ENCODE measurements at places on chromosomes 6 and 20.

DNA sequence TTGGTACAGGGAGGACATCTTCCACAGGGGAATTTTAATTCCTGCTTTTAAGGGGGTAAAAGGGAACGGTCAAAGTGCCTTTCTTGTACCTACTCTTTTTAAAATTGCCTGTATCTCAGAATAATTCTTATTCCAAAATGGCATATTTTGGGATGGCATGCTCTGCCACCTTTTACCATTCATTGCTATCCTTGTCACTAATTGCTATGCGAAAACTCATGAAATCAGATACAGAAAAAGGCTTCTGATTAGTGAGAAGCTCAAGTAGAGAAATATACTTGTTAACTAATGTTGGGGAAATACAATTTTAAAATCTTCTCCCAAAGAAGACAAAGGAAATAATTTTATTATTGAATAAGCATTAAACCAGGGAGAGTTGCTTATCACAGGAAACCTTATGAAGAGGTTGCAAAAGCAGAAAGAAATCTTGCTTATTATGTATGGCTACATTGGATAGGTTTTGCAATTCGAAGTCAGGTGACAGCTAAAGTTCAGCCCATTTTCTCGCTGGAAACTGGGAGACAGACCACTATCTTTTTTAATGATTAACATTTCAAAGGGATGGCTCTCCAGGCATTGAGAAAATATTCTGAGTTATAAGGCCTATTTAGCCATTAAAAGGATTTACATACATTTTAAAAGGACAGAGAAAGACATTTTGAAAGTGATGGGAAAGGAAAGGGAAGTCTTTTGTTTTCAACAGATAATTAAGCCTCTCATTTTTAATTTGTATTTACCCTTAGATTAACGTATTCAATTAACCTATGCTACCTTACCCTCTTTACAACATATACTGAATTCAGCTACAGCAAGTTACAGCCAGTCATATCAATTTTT lies 110.3 kb upstream of the PRSS16 start:
- DNase-seq: no peak

DNA sequence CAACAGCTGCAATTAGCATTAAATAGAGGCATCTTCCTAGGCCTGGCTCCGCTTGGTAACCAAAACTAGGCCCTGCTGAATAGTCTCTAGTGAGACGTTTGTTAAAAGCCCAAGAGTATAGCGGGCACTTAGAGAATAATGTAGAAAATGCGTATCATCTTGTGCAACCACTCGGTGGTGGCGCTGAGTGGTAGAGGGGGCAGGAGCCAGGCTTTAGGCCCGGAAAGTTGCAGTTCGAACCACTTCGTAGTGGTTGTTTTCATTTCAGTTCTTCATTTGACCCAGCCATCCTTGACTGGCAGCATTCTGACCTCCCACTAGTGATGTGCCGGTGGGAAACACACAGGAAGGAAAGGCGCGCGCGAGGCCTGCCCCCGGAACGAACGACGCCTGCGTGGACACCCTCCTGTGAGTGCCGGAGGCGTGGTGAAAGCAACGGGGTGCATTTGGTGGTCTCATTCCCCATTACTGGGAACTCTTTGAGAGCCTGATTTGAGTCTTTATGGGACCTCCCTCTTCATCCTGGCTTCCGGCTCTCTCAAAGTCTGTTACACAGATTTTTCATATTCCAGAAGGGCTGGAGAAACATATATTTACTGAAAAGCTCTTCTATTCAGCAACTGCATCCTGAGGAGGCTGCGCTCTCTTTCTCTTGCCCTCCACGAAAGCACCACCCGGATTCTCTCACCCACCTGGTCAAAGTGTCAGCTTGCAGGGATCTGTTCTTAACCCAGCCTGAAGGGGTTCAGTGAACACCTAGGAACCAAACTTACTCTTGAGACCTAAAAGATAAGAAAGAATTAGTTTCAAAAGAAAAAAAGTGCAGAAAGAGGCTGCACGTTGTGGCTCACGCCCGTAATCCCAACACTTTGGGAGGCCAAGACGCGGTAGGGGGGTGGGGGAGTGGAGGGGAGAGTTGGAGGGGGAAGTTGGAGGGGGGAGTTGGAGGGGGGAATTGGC lies 18.2 kb downstream of the GPX5 start:
- DNase-seq: no peak

GRCh38 chr6:3803627-3804468 lies 45.3 kb upstream of the FAM50B start:
- peak; percentile 96 for DNase-seq

- no peak for DNase-seq
Observed at GRCh38 chr20:35030136-35030535, 62.5 kb downstream of the TRPC4AP start.

- DNase-seq: no peak
Observed at GRCh38 chr20:59598625-59599310, 5.6 kb upstream of the PHACTR3 start.

DNA sequence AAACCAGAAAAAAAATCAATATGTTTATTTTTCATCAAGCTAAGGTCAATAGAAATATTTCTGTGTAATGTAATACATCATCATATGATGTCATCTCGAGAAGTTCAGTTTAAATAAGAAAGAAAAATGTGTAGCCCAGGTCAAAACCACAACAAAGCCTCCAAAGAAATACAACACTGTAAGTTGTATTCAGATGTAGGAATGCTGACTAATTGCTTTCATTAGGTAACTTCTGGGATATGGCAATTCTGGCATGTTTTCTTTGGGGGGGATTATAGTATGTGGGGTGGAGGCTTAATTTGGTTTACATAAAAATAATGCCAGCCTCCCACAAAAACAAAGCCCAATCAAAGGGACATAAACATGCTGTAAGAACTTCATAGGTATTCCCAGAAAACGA lies 881.8 kb upstream of the CITED2 start:
- DNase-seq: no peak

DNA sequence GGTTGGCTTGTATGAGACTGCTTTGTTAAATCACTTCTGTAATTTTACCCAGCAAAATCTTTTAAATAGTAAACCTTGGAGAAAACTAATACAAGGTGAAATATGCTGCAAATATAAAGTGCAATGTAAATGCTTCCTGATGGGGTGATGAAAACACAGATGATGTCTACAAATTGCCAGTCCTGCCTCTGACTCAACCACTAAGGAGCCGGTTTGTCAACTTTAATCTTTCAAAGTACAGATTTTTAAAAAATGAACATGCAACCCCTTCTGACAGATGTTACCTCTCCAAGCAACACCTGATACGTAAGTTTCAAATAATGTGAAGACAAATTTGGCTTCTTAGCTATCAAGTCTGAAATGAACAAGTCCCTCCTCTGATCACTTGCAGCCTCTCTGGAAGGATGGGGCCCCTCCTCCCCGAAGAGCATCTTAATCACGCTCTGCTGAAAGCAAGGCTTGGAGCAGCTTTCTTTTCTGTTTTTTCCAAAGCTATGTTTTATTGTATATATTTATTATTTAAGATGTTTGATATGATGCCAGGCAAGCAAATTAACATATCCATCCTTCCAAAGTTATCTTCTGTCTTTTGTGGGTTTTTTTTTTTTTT lies 196.0 kb downstream of the MYLK4 start:
- no peak for DNase-seq

- DNase-seq: peak; percentile 92
Observed at GRCh38 chr6:52877168-52877567, 32.3 kb downstream of the GSTA3 start.

GRCh38 chr6:156347246-156347645 lies 429.9 kb upstream of the ARID1B start:
- DNase-seq: no peak

GRCh38 chr6:20900389-20901160 lies 366.3 kb downstream of the CDKAL1 start:
- DNase-seq: no peak

GRCh38 chr6:100230115-100230952 lies 234.4 kb downstream of the SIM1 start:
- DNase-seq: no peak

GRCh38 chr20:45344168-45344860 lies 3.9 kb downstream of the SDC4 start:
- DNase-seq: peak; percentile 86

DNA sequence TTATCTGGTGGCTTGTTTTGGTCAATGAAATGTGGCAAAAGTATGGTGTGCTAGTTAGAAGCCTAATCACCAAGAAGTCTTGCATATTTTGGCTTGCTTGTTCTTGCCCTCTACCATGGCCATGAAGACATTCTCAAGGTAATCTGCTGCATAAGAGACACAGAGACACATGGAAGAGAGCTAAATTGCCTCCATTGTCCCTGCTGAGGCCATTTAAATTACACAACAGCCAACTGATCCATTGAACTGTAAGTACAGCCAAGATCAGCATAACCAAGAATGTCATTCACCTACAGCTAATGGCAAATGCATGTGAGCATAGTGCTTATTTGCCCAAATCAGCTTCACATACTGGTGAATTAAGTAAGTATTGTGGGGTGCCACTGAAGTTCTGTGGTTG lies 603.8 kb downstream of the FRK start:
- DNase-seq: no peak

- DNase-seq: peak; percentile 4
Observed at GRCh38 chr6:141675957-141676356, 456.8 kb upstream of the GJE1 start.

DNA sequence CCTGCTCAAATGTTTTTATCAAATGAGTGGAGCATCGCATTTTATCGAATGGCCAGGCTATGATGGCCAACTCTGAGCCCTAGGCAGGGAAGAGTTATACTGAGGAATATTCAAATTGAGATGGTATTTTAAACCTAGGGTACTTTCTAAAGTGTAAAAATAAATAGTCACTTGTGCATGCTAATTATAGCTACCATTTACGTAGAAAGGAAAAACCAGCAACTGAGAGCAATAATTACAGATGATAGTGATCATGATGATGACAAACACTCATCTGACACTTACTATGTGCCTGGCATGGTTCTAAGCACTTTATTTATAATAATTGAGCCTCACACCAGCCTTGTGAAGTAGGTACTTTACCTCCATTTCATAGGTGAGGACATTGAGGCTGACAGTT lies 455.7 kb downstream of the CD83 start:
- no peak for DNase-seq

DNA sequence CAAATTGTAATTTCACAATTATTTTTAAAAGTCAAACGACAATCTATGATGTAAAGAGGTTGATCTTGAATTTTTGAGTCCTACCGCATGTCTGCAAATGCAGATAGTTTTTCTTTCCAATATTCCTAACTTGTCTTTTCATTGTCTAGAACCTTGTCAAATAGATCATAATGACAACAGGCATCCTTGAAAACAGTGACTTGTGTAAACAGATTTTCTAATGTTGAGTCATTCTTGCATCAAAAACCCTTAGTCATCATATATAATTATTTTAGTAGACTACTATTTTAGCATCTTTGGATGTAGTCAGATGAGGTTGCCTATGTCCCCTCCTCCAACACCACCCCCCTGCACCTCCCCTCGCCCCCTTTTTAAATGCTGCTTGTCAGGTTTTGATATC lies 43.8 kb downstream of the BMP6 start:
- peak; percentile 17 for DNase-seq

DNA sequence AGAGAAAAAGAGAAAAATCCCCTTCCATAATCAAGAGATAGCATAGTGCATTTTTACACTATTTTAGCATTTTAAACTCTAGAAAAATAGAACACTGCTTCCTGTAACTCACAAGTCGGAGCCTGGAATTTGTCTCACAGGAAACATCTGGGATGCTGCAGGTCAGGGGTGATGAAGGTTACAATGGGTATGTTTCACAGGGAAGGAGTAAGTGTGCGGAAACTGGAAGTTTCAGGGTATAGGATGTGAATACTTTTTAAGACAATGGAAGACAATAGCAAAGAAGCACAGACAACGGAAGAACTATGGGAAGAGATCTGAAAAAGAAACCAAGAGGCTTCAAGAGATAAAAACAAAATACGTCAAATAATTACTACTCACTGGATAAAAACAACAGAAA lies 361.0 kb upstream of the MARCKS start:
- no peak for DNase-seq

Data from HFFc6 (cell line).